A673 (cell line): ENCODE measurements at places on chromosomes 2 and 18. TPM values are rescaled to one million over a fixed set of nuclear protein-coding genes. Genes with fewer than 3 reads are reported as not detected.

Gene CDH2
- 15.0 and 30.2 TPM in 2 replicates for total RNA-seq

Gene IRS1
- total RNA-seq: 27.9 and 29.3 TPM in 2 replicates

DNA sequence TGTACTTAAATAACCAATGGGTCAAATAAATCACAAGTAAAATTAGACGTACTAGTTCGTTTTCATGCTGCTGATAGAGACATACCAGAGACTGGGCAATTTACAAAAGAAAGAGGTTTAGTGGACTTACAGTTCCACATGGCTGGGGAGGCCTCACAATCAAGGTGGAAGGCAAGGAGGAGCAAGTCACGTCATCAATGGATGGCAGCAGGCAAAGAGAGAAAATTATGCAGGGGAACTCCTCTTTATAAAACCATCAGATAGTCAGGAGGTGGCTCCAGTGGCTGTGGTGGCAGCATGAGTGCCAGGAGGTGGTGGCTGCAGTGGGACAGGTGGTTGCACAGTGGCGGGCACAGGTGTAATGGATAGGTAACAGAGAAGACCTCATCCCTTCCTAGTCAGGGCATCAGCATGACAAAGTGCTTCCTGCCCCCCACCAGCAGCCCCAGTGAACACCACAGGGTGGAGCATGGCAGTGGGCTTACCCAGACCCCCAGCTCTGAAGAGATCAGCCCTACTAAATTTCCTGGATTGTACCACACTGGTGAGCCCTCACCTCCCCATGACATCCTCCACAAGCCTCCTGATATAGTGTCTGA, 6.9 kb upstream of the CHST10 start:
- no peak for DNase-seq

DNA sequence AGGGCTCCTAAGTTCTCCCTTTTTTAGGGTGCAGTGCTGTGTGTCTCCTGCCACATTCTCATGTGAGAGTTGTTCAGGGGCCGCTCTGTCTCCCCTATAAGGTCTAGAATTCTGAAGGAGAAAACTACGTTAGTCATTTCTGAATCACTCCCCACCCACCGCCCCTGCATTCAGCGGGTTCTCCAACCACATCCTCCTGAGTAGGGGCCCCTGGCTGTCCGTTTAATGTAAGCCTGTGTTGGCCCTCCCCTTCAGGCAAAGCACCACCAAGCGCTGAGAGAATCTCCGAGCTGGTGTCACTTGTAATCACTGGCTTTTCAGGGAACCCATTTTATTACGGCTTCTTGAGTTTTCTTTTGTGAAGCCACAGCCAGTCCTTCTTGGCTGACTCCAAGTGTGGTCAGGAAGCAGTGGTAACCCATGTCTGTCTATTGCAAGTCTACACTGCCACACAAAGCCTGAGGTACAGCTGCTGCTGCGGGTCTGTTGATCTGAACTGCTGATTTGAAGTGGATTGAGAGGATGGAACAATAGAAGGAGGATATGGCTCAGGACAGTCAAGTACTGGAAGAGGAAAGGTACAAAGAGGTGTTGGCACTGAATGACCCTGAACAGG, 16.9 kb downstream of the LCT start:
- DNase-seq: no peak

Gene SH3RF3
- 0.11 and 0.15 TPM in 2 replicates for total RNA-seq

- no peak for DNase-seq
Measured at GRCh38 chr2:236584521-236585384, 15.1 kb downstream of the ACKR3 start.

DNA sequence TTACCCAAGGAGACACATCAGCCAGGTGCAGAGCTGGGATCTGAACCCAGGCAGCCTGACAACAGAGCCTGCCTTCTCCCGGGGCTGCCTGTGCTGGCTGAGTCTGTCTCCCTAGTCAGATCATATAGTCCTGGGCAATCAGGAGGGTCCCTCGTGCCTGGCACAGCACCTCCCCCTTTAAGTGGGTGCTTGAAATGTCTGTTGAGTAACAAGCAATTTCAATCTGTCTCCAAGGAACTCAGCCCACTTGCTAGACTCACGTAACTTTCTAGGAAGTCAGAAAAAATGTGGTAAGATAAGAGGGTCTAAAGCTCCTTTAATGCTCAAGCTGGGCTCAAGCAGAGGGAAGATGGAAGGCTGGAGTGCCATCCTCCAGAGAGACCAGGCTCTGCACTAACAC, 51.9 kb downstream of the REEP1 start:
- no peak for DNase-seq

DNA sequence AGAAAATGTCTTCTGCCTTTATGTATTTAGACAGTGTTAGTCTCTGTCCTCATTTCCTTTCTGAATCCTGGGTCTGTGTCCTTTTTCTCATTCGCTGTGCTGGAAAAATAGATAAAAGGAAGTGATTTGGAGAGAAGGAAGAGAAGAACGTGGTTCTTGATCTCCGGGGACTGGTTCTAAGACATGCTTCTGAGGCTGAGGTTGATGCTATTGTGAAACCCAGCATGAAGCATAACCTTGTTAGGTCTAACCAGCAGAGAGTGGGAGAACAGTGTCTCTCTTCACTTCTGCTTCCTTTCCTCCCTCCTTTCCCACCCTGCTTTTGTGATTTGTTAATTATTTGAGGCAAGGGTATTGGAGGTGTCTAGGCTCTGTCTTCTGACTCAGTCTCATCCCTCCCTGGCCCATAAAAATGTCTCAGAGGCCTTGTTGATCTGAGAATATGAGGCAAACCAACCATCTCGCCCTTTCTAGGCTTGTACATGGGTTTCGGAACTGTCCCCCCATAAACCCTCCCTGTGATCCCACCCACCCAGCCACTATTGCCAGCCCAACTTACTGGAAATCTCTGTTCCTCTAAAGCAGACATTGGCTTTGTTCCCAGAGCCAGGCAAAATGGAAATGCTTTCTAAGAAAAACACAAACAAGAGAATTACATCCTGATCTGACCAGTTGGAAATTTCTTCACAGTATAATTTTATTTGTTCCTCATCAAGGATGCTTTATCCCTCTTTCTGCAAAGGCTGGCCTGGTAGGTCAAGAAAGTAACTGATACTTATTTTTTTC, 360.6 kb upstream of the TNP1 start:
- peak; percentile 14 for DNase-seq

DNA sequence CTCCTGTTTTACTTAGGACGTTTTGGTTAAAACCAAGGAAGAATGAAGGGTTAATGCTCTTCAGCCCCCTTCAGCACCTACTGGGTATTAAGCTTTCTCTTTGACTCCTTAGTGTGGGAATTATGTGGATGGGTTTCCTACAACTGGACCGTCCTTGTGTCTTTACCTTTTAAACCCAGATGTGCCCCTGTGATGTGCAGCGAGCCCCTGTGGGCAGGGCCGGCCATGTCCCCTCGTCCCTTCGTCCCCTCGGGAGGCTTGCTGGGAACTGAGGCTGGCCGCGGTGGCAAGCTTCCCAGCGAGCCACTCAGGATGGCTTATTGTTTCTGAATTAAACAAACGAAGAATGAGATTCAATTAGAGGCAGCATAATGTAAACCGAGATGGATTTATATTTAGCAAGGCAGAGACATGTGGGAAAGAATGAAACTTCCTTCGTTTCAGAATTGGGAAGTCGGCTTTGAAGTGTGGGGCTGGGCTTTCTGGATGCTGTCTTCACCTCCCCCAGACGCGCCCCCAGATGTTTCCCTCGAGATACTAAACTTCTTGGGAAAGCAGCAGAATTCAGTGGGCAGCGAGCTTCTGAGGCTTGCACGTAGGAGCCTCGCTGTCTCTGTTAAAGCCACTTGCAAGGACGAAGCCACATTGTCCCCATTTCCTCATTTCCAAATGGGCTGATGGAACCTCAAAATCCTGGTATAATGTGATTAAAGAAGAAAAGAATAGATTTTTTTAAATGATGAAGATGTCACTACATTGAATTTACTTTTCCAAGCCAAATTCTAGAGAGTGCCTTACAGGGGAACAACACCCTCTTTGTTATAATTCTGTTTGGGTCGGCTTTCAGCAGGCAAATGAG, 146.0 kb downstream of the VAPA start:
- peak; percentile 65 for DNase-seq

- DNase-seq: no peak
Measured at GRCh38 chr2:218149848-218150440, 16.8 kb downstream of the CXCR1 start.

GRCh38 chr2:240523451-240524281, 34.1 kb downstream of the ANKMY1 start:
- no peak for DNase-seq

GRCh38 chr2:154600927-154601494, 97.5 kb upstream of the KCNJ3 start:
- DNase-seq: no peak

GRCh38 chr2:24597181-24597870, 106.3 kb downstream of the NCOA1 start:
- no peak for DNase-seq

DNA sequence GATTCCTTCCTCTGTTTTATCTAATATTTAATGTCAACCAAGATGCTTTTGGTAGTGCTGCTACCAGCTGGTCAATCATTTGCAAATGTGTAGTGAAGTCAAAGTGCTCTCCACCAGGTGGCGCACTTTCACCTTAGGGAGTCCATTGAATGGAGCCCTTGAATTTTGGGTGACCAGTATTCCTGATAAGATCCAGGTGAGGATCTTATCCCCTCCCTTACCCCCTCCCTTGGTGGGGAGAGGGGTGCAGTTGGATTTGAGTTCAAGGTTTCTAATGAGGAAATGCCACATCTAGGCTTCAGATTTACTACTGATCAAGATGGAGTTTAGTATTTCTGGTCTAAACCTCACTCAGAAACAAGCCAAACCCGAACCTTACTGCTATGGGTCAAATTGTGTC, 12.0 kb upstream of the E2F6 start:
- peak; percentile 86 for DNase-seq

Gene SLC16A14
- 2.2 and 3.0 TPM in 2 replicates for total RNA-seq

Gene GPR155
- total RNA-seq: not detected in 2 replicates

DNA sequence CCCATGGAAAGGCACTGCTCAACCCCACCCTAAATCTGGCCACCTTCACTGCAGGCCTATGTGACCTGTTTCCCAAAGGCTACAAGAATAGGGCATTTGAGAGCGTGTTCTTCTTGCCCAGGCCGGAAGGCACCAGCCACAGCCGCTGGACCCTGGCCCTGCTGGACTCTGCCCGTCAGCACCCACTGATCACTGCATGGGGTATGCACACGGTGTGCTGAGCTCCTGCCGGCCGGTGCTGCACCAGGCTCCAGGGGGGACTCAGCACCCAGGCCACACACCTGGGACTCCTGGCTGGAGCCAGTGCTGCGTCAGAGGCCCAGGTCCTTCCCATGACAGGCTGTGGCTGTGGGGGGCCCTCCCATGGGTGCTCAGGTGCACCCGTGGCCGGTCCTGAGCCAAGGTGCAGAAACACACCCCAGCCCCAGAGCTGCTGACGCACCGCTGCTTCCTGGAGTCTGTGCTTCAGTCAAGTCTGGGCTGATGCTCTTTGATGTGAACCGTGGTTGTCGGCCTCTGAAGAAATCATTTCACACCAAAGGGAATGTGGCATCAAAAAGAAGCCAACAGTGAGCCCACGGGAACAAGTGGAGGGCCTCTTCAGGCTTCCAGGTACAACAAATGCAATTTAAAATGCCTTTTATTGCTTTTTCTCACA, 6.5 kb downstream of the KCNG2 start:
- no peak for DNase-seq

- no peak for DNase-seq
Measured at GRCh38 chr18:25883091-25883490, 207.3 kb downstream of the SS18 start.

- no peak for DNase-seq
Measured at GRCh38 chr18:28650860-28651259, 473.9 kb upstream of the CDH2 start.

Gene PER2
- total RNA-seq: 6.8 and 7.5 TPM in 2 replicates

- no peak for DNase-seq
Measured at GRCh38 chr2:99899882-99900281, 242.5 kb downstream of the AFF3 start.

Gene XIRP2
- total RNA-seq: 0.04 and 0.17 TPM in 2 replicates

Gene DYNAP
- total RNA-seq: not detected in 2 replicates

GRCh38 chr2:105768961-105769452, 24.3 kb downstream of the NCK2 start:
- DNase-seq: no peak

Gene INHBB
- 0.09 TPM in 2 replicates for total RNA-seq

Gene C2orf66
- 0.28 TPM in 1 of 2 replicates, not detected in the other for total RNA-seq

DNA sequence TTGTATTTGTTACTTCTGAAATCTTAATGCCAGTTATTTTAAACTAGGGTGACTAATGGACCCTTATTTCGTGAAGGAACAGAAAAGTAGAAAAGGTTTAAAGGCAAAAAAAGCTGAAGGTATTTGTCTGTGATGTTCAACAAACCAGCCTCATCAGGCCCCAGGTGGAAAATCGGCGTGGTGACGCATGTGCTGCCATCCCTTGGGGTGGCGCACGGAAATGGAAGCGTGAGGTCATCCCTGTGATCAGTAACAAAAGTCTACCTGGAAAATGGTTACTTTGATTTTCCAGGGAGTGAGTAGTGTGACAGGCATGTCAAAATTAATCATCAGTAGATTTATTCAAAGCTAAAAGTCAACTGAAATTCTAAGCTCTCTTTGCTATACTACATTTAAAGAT, 313.2 kb downstream of the GBX2 start:
- DNase-seq: no peak

DNA sequence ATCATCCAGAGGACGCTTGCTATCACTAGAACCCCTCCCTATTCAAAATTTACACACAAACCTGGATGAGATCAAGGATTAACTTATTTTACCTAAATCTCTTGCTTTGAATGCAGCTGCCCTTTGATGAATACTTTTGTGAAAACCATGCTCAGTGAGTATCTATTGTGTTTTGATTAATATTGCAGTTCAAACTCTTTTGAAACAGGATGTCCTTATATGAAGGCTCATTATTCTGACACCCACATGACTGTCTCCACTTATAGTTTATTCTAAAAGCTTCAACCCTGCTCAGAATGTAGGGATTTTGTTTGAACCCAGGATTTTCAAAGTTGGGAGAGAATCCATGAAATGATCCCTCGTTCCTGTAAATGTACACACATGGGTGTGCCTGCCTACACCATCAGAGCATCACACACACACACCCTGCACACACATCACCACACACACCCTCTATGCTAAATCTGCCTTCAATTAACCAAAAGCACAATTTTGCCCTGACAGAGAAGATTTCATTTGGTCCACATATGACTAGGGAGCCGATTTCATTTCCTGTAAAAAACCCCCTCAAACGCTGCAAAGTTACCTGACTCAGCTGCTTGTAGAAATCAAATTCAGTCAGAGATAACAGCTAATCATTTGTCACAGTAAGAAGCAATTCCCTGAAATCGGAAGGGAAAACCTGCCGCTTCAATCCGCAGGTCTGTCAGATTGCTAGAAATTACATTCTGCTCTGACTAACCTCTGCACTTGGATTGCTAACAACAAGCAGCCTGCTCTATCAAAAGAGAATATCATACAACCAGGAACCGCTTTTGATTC, 65.2 kb downstream of the ZEB2 start:
- DNase-seq: peak; percentile 51

DNA sequence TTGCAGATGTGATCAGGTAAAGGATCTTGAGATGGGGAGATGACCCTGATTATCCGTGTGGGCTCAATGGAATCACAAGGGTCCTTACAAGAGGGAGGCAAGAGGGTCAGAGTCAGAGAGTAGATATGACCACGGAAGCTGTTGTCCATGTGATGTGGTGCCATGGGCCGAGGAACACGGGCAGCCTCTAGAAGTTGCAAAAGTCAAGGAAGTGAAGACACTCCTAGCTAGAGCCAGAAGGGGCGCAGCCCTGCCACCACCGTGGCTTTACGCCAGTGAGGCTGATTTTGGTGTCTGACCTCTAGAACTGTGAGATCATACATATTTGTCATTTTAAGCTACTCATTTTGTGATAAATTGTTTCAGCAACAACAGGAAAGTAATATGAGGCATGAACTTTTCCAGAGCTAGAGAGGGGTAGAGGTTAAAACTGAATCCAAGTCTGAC, 114.4 kb downstream of the CAPN13 start:
- DNase-seq: no peak

- peak; percentile 54 for DNase-seq
Measured at GRCh38 chr2:96763511-96764252, 3.0 kb downstream of the CNNM4 start.
